ENCODE measurements at places on chromosomes 13 and 19. TPM values are rescaled to one million over a fixed set of nuclear protein-coding genes. Genes with fewer than 3 reads are reported as not detected.

- DNase-seq: no peak
These were observed 118.8 kb downstream of the EFNB2 start for GRCh38 chr13:106416645-106417044.

DNA sequence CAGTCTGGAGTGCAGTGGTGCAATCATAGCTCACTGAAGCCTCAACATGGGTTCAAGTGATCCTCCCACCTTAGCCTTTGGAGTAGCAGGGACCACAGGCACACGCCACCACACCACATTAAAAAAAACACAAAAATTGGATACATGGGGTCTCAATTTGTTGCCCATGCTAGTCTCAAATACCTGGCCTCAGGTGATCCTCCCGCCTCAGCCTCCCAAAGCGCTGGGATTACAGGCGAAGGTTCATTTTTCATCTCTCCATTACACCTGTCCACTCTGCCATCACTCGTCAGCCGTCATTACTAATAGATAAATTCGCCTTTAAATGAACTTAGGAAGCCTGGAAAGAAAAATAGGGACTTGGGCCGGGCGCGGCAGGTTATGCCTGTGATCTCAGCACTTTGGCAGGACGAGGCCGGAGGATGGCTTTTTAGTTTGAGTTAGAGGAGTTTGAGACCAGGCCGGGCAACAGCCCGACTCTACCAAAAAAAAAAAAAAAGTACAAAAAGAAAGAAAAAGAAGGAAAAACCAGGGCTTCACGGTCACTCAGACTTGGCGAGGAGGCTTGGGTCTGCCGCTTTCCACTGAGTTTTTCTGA is 685 bp upstream of the SUPT5H start:
- no peak for DNase-seq

- no peak for DNase-seq
These were observed 21.0 kb downstream of the VASP start for GRCh38 chr19:45528149-45528743.

- no peak for DNase-seq
These were observed 1186.3 kb downstream of the UQCRFS1 start for GRCh38 chr19:28026636-28027035.

DNA sequence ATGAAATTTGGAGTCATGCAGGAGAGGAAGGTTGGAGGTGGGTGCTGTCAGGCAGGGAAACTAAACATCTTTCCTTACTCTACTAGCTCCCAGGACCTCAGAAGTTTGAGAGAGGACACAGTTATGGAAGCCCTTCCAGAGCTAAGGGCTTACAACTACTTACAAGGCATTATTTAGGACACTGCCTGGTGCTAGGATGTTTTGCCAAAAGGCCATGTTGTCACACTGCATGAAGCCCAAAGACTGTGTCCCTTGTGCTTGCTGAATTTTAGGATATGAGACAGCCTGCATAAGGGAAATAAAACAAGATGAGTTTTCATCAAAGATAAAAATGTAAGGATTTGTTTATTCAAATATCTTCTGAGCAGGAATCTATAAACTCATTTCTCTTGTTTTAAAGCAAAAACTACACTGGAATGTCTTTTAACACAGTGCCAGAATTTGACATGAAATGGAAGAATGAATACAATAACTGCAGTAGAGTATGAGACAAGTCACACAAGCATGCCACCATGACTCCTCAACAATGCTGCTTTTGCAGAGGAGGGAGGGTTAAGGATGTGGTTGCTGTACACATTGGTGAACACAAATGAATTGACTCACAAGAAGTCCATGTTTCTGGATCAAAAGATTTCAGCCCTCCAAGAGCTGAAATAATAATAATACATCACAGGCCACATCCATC is 258.4 kb downstream of the SPRY2 start:
- DNase-seq: no peak

DNA sequence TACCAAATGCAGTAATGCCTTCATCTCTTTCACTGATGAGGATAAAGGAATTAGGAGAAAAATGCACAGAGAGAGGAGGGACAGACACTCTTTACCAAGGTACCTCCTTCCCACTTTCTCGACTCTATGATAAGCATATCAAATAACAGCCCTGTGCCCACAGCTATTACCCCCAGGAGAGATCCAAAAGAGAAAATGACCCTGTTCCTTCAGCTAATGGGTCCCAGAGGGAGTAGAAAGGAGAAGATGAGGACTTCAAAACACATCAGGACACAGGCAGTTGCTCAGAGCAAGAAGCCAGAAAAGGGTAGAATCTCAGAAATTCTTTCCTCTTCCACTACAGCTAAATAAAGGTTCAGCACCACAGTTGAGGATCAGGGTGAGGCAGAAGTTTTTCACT is 80.6 kb downstream of the ABCC4 start:
- DNase-seq: no peak

GRCh38 chr19:13071444-13072187 is 31.0 kb downstream of the LYL1 start:
- no peak for DNase-seq

GRCh38 chr19:12800923-12801465 is 606 bp downstream of the PRDX2 start:
- DNase-seq: no peak

VSTM2B gene
- total RNA-seq: not detected

C19orf85 gene
- total RNA-seq: not detected

PSG2 gene
- not detected for total RNA-seq

GPR12 gene
- total RNA-seq: not detected

IFNL4 gene
- total RNA-seq: not detected

CCL25 gene
- not detected for total RNA-seq

EXOC3L2 gene
- not detected for total RNA-seq
